Upper lobe of left lung (tissue), 6 donors: ENCODE measurements at places on chromosomes 11 and 22. TPM values are rescaled to one million over a fixed set of nuclear protein-coding genes. Genes with fewer than 3 reads are reported as not detected.

DNA sequence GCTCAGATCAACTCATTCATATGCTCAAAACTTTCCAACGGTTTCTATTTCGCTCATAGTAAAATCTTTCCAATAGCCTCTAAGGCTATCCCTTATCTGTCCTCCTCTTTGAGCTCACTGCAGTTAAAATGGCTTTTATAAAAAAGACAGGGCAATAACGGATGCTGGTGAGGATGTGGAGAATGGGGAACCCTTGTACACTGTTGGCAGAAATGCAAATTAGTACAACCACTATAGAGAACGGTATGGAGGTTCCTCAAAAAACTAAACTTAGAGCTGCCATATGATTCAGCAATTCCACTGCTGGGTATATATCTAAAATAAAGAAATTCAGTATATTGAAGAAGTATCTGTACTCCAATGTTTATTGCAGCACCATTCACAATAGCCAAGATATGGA, 345.6 kb downstream of the DLG2 start:
- no peaks in the 10 kb centered on the region for H3K36me3 ChIP-seq
- no peaks in the 10 kb centered on the region for H3K27me3 ChIP-seq
- H3K27ac ChIP-seq: no peak overlapping the region
- DNase-seq: no peak
- no peak overlapping the region for H3K4me3 ChIP-seq
- no peaks in the 10 kb centered on the region for H3K4me1 ChIP-seq

DNA sequence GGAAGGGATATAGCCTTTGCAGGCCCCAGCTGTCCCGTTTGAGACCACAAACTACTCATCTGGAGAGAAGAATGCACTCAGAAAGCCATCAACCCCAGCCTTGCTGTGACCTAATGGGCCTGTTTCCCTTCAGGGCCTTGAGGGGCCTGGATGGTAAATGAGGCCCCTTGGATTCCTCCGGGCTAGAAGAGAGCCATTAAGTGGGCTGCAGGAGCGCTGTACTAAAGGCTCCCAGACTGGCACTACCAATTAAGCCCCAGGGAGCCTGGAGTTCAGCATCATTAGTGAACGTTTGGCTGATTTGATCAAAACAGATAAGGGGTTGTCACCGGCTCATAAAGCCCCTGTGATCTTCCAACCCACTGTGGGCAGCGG, 23.0 kb downstream of the CD5 start:
- H3K4me1 ChIP-seq: peaks cover 9% of the 10 kb centered on the region
- H3K27ac ChIP-seq: no peak overlapping the region
- no peak overlapping the region for H3K4me3 ChIP-seq

- H3K4me1 ChIP-seq: no peaks in the 10 kb centered on the region
- H3K27ac ChIP-seq: no peak overlapping the region
- no peaks in the 10 kb centered on the region for H3K27me3 ChIP-seq
- no peak overlapping the region for H3K4me3 ChIP-seq
- DNase-seq: no peak
Observed at GRCh38 chr22:49512487-49513165, 315.0 kb downstream of the BRD1 start.

- no peak overlapping the region for H3K4me3 ChIP-seq
- H3K36me3 ChIP-seq: no peaks in the 10 kb centered on the region
- no peaks in the 10 kb centered on the region for H3K27me3 ChIP-seq
- H3K27ac ChIP-seq: peak overlapping the region; percentile 86
- DNase-seq: peak; percentile 47
Observed at GRCh38 chr22:39471381-39472141, 14.7 kb downstream of the MGAT3 start.

DNA sequence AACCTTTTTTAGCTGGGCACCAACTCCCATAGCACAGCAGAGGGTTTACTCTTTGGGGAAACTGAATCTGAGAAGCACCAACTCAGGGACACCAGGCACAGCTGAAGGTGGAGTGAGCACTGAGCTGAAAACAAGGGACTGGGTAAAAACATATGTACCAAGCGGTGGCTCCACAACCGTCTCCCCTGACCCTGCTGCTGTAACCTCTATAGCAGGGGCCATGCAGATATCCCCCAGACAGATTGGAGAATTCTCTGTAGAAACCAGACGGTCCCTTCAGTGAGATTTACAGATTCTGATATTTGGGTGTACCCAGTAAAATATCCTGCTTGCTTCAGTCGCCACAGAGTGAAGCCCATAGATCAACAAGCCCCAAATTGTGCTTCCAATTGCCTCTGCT, 4.3 kb upstream of the SNX32 start:
- DNase-seq: no peak
- no peak overlapping the region for H3K4me3 ChIP-seq
- no peaks in the 10 kb centered on the region for H3K36me3 ChIP-seq
- peaks cover 13% of the 10 kb centered on the region for H3K4me1 ChIP-seq
- no peak overlapping the region for H3K27ac ChIP-seq
- H3K27me3 ChIP-seq: no peaks in the 10 kb centered on the region

SAA2 gene
- total RNA-seq: not detected

CDC42BPG gene
- total RNA-seq: 62.4 TPM

DNA sequence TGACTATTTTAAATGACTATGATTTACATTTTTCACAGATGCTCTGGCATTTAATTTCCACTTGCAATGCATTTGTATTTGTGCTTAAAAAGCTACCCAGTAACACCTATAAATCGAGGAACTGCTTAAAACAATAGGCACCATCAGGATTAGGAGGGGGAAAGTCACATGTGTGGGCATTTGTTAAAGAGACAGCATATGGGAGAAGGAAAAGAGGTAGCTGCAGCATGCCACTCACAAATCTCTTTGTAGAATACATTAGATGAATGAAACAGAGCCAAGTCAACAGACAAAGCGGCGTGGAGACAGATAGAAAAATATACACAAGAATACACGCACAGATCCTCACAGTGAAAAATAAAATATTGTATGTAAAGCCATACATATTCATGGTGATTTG, 228.0 kb downstream of the CADM1 start:
- H3K27me3 ChIP-seq: no peaks in the 10 kb centered on the region
- H3K27ac ChIP-seq: no peak overlapping the region
- DNase-seq: no peak
- H3K36me3 ChIP-seq: no peaks in the 10 kb centered on the region
- no peak overlapping the region for H3K4me3 ChIP-seq

DNA sequence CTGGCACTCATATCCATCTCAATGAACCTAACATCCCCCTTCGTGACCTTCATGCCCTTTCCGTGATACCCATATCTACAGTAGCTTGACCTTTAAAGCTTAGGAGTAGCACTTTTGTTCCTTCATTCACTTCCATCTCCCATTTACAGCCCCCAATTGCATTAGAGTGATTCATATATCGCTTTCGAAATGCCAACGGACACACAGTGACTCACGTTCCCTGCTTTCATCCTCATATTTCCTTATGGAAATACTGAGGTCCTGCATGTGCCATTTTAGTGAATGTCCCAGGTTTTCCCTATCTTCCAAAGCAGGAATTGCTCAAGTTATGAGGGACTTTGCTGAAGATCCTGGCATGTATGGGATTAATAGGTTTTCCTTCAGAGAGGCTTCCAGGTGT, 44.3 kb upstream of the CEP126 start:
- H3K36me3 ChIP-seq: no peaks in the 10 kb centered on the region
- H3K27me3 ChIP-seq: no peaks in the 10 kb centered on the region
- no peak overlapping the region for H3K4me3 ChIP-seq
- DNase-seq: no peak

RAB36 gene
- total RNA-seq: 8.4 TPM

DNA sequence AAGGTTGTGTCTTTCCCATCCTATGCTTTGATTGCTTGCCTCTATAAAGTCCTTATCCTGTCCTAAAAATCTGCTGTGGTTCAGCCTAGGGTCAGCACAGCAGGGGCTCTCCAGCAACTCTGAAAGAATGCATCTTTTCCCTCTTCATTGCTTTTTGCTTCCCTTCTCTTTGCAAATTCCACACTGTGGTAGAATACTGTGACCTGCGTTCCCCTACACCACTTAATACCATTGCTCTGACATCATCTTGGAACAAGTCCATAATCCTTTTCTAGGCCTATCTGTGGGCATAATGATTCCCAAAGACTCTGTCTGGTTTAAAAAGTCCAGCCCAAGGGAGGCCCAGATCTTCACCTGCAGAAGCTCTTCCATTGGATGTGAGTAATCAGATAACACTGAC, 177.7 kb downstream of the NAV2 start:
- H3K36me3 ChIP-seq: peaks cover 9% of the 10 kb centered on the region
- no peak for DNase-seq
- no peak overlapping the region for H3K4me3 ChIP-seq
- no peak overlapping the region for H3K27ac ChIP-seq
- no peaks in the 10 kb centered on the region for H3K27me3 ChIP-seq

TMEM151A gene
- total RNA-seq: 0.29 TPM

- peak overlapping the region; percentile 90 for H3K27ac ChIP-seq
- no peaks in the 10 kb centered on the region for H3K27me3 ChIP-seq
- H3K36me3 ChIP-seq: no peaks in the 10 kb centered on the region
- peaks cover 37% of the 10 kb centered on the region for H3K4me1 ChIP-seq
- no peak for DNase-seq
Observed at GRCh38 chr11:78800096-78800690, 225.5 kb upstream of the NARS2 start.

P2RY2 gene
- total RNA-seq: 9.3 TPM

DNA sequence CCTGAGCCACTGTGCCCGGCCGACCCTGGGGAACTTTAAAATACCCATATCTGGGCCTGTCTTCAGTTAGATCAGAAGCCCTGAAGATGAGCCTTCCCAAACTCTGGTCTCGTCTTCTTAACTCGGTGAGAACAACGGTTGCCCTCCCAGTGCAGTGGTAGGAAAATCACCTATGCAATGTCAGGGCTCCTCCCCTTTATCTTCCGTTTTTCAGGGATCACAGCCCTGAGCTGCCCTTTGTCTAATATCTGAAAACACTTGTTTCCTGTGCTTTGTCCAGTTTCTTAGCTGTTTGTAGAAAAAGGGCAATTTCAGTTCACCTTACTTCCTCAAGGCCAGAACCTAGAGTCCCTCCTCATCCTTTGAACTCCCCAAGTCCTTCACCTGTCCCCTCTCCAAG, 9.4 kb downstream of the DRAP1 start:
- H3K4me1 ChIP-seq: peaks cover 4% of the 10 kb centered on the region
- H3K4me3 ChIP-seq: no peak overlapping the region
- H3K27ac ChIP-seq: peak overlapping the region; percentile 9
- no peaks in the 10 kb centered on the region for H3K27me3 ChIP-seq
- H3K36me3 ChIP-seq: no peaks in the 10 kb centered on the region

STX3 gene
- 138 TPM for total RNA-seq

- H3K4me3 ChIP-seq: no peak overlapping the region
- H3K4me1 ChIP-seq: no peaks in the 10 kb centered on the region
- no peak for DNase-seq
- H3K36me3 ChIP-seq: no peaks in the 10 kb centered on the region
- H3K27ac ChIP-seq: no peak overlapping the region
Observed at GRCh38 chr11:27234043-27234668, 128.9 kb downstream of the CCDC34 start.

GRCh38 chr11:1382429-1382828, 7.3 kb upstream of the BRSK2 start:
- H3K36me3 ChIP-seq: no peaks in the 10 kb centered on the region
- DNase-seq: no peak
- peaks cover 2% of the 10 kb centered on the region for H3K27me3 ChIP-seq
- peaks cover 14% of the 10 kb centered on the region for H3K4me1 ChIP-seq
- H3K4me3 ChIP-seq: no peak overlapping the region
